CD4-positive, CD25-positive, alpha-beta regulatory T cell (primary cell): ENCODE measurements at places on chromosomes 4 and X. TPM values are rescaled to one million over a fixed set of nuclear protein-coding genes. Genes with fewer than 3 reads are reported as not detected.

The SPP1 gene
- not detected for total RNA-seq

The TCP11X2 gene
- not detected for total RNA-seq

DNA sequence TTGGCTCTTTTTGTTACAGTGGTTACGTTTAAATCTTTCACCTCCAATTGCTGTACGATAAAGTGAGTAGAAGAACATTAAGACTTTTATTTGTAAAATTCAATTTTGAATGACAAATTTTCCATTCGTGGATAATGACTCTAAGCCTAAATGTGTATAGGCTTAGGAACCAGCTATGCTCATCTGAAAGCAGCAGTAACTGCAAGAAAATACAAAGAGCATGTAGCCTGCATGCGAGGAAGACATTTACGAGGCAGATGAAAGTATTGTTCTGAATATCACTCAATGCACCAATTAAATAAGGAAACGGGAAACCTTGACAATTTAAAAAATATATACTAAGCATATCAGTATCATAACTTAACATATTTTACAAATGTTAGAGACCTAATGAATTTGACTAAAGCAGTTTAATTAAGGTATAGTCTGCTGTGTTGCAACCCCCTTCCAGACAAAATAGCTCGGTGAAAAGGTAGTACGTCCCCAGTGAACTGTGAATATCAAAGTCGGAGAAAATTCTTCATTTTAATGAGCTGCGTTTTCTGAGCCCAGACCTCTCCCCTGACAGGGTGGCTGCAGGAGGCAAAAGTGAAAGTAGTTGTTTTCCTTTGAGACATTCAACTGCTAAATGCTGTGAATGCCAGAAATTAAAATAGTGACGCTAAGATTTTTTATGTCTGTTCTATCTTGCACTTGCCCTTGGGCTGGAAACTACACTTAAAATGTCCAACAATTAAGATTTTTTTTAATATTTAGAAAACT lies 1236.5 kb upstream of the TENM3 start:
- DNase-seq: no peak

The PLAC1 gene
- not detected for total RNA-seq

DNA sequence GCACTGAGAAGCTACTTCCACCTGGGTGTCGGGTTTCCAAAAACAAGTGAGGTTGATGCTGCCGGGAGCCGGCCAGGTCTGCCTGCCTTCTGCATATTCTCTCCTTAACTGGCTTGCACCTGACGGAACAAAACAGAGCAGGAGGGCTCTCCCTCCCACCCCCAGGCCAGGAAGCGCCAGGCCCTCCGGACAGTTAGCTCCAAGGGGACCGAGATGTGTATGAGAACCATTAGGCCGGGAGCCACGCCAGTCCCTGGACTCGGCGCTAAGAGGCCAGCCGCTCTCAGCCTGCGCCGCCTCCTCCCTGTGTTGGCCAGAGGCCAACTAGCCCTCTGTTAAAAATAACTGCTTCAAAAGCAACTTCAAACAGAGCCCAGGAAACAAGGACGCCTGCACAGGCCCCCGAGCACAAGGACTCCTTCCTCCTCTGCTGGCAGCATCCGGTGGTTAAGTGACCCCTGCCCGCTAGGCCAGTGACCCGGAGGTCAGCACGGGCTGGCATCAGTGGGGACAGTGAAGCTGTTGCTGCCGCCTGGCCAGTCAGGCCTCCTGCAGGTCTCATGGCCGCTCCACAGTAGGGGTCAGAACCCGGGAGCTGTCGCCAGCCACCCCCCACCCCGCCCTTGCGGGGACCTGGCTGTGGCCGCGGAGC lies 107.9 kb downstream of the ABLIM2 start:
- DNase-seq: no peak

DNA sequence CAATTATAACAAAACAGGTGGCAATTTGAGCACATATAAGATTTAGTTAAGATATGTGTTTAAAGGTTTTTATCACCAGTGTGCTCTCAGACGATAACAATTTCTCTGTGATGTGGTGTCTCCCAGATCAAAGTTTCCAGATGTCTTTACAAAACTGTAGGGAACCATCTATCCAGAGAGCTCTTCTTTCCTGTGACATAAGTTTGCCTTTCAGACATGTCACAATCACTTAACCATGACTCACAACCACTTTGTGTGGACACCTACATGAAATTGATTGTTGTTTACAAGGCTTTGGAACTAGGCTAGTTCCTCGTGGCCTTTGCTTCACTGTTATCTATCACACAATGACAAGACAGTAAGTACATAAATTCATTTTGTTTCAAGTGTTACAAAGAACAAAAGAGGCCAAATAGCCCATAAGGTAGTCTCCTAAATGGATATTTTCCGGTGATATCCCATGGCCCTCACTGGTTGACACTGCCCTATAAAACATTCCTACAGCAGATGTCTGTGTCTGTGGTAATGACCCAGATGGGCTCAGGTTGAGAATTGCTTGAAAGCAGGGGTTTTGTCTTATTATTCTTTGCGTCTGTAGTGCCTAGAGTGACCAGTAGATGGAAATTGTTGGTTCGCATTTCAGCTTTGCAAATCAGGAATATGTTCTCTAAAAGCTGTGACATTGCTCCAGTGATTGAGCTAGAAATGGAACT lies 297.8 kb upstream of the FAM241A start:
- no peak for DNase-seq

GRCh38 chrX:111868726-111869638 lies 7.0 kb upstream of the TRPC5OS start:
- no peak for DNase-seq

The TEX11 gene
- total RNA-seq: not detected

GRCh38 chrX:25198891-25199290 lies 183.1 kb upstream of the ARX start:
- DNase-seq: no peak

DNA sequence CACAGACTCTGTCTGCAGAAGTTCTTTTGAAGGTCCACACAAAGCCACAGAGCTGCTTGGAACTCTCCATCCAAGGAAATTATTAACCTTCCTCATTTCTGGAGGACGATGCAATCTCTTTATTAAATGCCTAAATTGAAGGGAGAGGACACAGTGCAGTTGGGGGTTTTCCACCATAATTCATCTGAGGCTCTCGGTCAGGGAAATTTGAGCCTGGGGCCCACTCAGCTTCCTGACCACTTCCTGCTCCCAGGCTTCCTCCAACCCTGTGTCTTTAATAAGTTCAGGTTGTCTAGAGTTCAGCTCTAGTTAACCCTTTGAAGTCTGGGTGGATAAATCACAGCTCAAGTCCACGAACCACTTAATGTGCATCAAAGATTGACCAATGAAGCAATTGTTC lies 58.5 kb downstream of the PRPS1 start:
- no peak for DNase-seq

GRCh38 chr4:169124661-169125060 lies 114.6 kb upstream of the CBR4 start:
- DNase-seq: no peak

GRCh38 chrX:19303256-19303880 lies 40.4 kb upstream of the PDHA1 start:
- DNase-seq: no peak

- no peak for DNase-seq
Observed at GRCh38 chrX:143581240-143581639, 54.7 kb downstream of the SLITRK4 start.

- DNase-seq: no peak
Observed at GRCh38 chr4:108240366-108240765, 71.6 kb upstream of the LEF1 start.

GRCh38 chrX:47160781-47161180 lies 15.8 kb downstream of the RBM10 start:
- DNase-seq: no peak
